ENCODE measurements at places on chromosomes 1 and 21. TPM values are rescaled to one million over a fixed set of nuclear protein-coding genes. Genes with fewer than 3 reads are reported as not detected.

RIPK4 gene
- 0.49 TPM for total RNA-seq

ZNF648 gene
- not detected for total RNA-seq

GRCh38 chr1:148363439-148363810 is 119.7 kb downstream of the PPIAL4G start:
- peak; percentile 44 for DNase-seq
- H3K27ac ChIP-seq = peak overlapping the region; percentile 82
- no peaks in the 10 kb centered on the region for H3K36me3 ChIP-seq
- H3K4me1 ChIP-seq = peaks cover 43% of the 10 kb centered on the region

DNA sequence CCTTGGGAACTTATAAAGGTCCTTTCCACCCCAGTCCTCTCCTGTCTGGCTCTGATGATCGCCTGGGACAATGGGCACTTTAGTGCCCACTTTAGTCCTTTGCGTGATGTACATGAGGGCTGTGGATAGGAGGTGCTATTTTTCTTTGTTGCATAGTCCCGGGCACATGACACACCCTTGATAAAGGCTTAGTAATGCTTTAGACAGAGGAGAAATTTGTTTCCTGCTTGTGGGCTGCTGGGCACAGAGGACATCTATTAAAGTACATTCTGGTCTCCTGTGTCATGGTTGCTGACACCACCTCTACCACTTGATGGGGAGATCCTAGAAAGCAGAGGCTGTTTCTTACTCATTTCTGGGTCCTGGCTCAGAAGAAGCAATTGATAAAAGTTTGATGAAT is 5.4 kb upstream of the KNCN start:
- no peaks in the 10 kb centered on the region for H3K36me3 ChIP-seq
- DNase-seq = no peak
- no peak overlapping the region for H3K4me3 ChIP-seq
- H3K4me1 ChIP-seq = no peaks in the 10 kb centered on the region
- no peaks in the 10 kb centered on the region for H3K27me3 ChIP-seq

GRCh38 chr1:203628201-203629015 is 1.8 kb downstream of the ATP2B4 start:
- peak; percentile 14 for DNase-seq
- peak overlapping the region; percentile 91 for H3K4me3 ChIP-seq
- no peaks in the 10 kb centered on the region for H3K36me3 ChIP-seq
- peaks cover 60% of the 10 kb centered on the region for H3K4me1 ChIP-seq
- H3K27me3 ChIP-seq = no peaks in the 10 kb centered on the region

GRCh38 chr1:225711236-225711937 is 58.5 kb upstream of the ENAH start:
- H3K27me3 ChIP-seq = no peaks in the 10 kb centered on the region
- no peak overlapping the region for H3K27ac ChIP-seq
- no peak for DNase-seq
- H3K4me3 ChIP-seq = no peak overlapping the region

DNA sequence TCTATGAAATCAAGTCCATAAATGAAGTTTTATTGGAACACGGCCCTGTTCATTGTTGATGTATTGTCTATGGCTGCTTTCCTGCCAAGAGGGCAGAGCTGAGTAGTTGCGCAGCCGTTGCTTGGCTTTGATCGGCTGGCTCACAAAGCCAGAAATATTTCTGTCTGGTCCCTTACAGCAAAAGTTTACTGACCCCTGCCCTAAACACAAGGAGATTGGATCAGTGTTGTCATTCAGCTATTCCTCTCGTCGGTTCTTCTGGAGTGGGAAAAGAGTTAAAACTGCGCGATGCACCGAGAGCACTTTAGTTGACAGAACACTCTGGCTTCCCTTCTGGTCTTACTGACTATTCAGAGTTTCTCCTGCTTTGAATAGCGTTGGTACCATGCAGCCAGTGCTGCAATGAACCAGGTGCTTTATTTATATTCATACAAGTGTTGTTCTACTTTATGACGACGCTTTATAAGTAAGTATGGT is 868 bp downstream of the ZBTB40 start:
- no peaks in the 10 kb centered on the region for H3K27me3 ChIP-seq
- peaks cover 35% of the 10 kb centered on the region for H3K4me1 ChIP-seq
- H3K27ac ChIP-seq = peak overlapping the region; percentile 75
- H3K36me3 ChIP-seq = peaks cover 2% of the 10 kb centered on the region

INPP5B gene
- 30.4 TPM for total RNA-seq

- no peak overlapping the region for H3K27ac ChIP-seq
- no peaks in the 10 kb centered on the region for H3K36me3 ChIP-seq
- H3K4me1 ChIP-seq = peaks cover 3% of the 10 kb centered on the region
- DNase-seq = no peak
- no peak overlapping the region for H3K4me3 ChIP-seq
- peaks cover 26% of the 10 kb centered on the region for H3K27me3 ChIP-seq
These were observed 55.0 kb upstream of the ETV3 start for GRCh38 chr1:157193219-157193618.

- H3K27ac ChIP-seq = no peak overlapping the region
- no peaks in the 10 kb centered on the region for H3K4me1 ChIP-seq
- H3K36me3 ChIP-seq = no peaks in the 10 kb centered on the region
- no peak for DNase-seq
- H3K4me3 ChIP-seq = no peak overlapping the region
- peaks cover 18% of the 10 kb centered on the region for H3K27me3 ChIP-seq
These were observed 80.1 kb downstream of the TTLL7 start for GRCh38 chr1:83918688-83919285.

- no peak for DNase-seq
- no peak overlapping the region for H3K4me3 ChIP-seq
- H3K27me3 ChIP-seq = no peaks in the 10 kb centered on the region
- no peaks in the 10 kb centered on the region for H3K36me3 ChIP-seq
- H3K4me1 ChIP-seq = peaks cover 3% of the 10 kb centered on the region
These were observed 255.7 kb upstream of the JUN start for GRCh38 chr1:59039551-59039950.

GRCh38 chr1:219478811-219479210 is 134.1 kb downstream of the ZC3H11B start:
- no peaks in the 10 kb centered on the region for H3K4me1 ChIP-seq
- no peak for DNase-seq
- H3K4me3 ChIP-seq = no peak overlapping the region
- H3K27me3 ChIP-seq = peaks cover 3% of the 10 kb centered on the region
- H3K36me3 ChIP-seq = no peaks in the 10 kb centered on the region

ORC1 gene
- total RNA-seq = 46.9 TPM

DNA sequence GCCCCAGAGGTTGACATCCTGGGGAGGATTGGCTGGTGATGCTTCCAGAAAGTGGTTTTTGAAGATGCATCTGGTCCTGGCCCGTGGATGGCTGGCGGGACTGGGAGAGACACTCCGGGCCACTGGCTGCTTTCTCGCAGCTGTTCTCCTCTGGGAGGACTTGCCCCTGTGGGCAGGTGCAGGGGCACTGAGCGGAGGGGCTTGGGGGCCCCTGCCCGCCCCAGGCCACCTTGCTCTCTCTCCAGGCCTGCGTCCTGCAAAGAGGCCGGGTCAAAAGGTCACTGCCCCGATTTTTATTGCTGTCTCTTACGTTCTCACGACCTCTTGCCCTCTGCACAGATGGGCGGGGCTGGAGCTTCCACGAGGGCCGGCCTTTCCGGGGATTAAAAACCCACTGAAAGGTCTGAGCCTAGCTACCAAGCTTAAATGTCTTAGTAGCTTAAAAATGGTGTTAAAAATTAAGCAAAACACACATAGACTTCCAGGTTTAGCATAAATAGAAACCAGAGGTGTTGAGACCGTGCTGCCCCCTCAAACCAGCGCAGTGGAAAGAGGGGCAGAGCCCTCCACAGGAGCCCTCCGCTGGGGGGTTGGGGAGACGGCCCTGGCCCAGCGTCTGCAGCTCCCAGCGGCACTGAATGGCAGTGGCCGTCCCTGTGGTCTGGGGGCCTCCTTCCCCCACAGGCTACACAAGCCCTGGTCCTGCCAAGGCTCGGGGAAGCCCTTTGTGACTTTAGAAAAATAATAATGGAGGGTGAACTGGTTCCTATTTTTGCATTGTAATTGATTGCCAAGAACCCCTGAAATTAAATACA is 43.9 kb downstream of the SKI start:
- peaks cover 2% of the 10 kb centered on the region for H3K36me3 ChIP-seq
- H3K4me3 ChIP-seq = no peak overlapping the region
- H3K27ac ChIP-seq = no peak overlapping the region
- no peaks in the 10 kb centered on the region for H3K27me3 ChIP-seq
- H3K4me1 ChIP-seq = peaks cover 69% of the 10 kb centered on the region

DNA sequence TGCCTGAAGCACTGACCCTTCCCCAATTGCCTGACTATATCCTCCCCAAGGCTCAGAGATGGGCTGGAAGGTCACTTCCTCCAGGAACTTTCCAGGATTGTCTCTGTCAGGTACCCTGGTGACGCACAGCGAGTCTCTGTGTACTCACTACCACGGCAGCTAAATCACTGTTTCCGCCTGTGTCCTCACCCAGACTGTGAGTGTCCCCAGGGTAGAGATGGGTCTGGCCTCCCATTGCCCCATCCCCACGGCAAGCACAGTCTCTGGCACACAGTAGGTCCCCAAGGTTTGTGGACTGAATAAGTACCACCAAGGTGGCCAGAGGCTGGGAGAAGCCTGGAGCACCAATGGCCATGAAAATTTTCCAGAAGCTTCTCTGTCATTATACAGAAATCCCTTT is 93.8 kb upstream of the RUNX3 start:
- peak overlapping the region; percentile 58 for H3K4me3 ChIP-seq
- H3K27me3 ChIP-seq = no peaks in the 10 kb centered on the region
- H3K27ac ChIP-seq = peak overlapping the region; percentile 96
- no peaks in the 10 kb centered on the region for H3K36me3 ChIP-seq
- H3K4me1 ChIP-seq = peaks cover 88% of the 10 kb centered on the region
- DNase-seq = peak; percentile 43

GRCh38 chr1:67372136-67372535 is 58.1 kb downstream of the SERBP1 start:
- no peaks in the 10 kb centered on the region for H3K27me3 ChIP-seq
- H3K36me3 ChIP-seq = peaks cover 78% of the 10 kb centered on the region
- no peak overlapping the region for H3K27ac ChIP-seq

- H3K4me3 ChIP-seq = peak within 1 kb of the TSS; percentile 95
- H3K27ac ChIP-seq = peak within 1 kb of the TSS; percentile 97
- peaks cover 27% of the 10 kb centered on the region for H3K36me3 ChIP-seq
These were observed at the start of gene RNF187 for GRCh38 chr1:228487336-228488124. Gene RNF187 (plus strand): TSS chr1:228487382.

GRCh38 chr1:234611225-234611846 is 1.4 kb upstream of the IRF2BP2 start:
- H3K36me3 ChIP-seq = peaks cover 20% of the 10 kb centered on the region
- DNase-seq = peak; percentile 83
- H3K27me3 ChIP-seq = no peaks in the 10 kb centered on the region
- H3K27ac ChIP-seq = peak overlapping the region; percentile 100

SMCP gene
- not detected for total RNA-seq

TRIM45 gene
- total RNA-seq = 0.17 TPM

GRCh38 chr1:57340334-57341070 is 83.4 kb downstream of the DAB1 start:
- no peak overlapping the region for H3K27ac ChIP-seq
- H3K36me3 ChIP-seq = no peaks in the 10 kb centered on the region
- no peak overlapping the region for H3K4me3 ChIP-seq
- no peaks in the 10 kb centered on the region for H3K4me1 ChIP-seq
- no peak for DNase-seq

DNA sequence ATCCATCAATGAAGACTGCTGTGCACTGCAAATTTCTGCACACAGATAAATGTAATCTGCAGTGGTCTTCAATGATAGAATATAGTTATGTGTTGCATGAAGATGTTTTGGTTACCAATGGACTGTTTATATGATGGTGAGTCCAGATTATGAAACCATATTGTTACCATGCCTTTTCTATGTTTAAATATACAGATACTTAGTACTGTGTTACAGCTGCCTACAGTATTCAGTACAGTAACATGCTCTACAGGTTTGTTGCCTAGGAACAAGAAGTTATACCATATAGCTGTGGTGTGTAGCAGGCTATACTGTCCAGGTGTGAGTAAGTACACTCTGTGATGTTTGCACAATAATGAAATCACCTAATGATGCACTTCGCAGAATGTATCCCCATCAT is 40.8 kb downstream of the SORT1 start:
- H3K4me1 ChIP-seq = peaks cover 4% of the 10 kb centered on the region
- H3K4me3 ChIP-seq = no peak overlapping the region
- DNase-seq = no peak
- no peak overlapping the region for H3K27ac ChIP-seq
- peaks cover 2% of the 10 kb centered on the region for H3K27me3 ChIP-seq
- H3K36me3 ChIP-seq = no peaks in the 10 kb centered on the region

GRCh38 chr21:37202221-37203110 is 64.7 kb downstream of the VPS26C start:
- H3K27me3 ChIP-seq = no peaks in the 10 kb centered on the region
- H3K4me3 ChIP-seq = no peak overlapping the region
- DNase-seq = no peak
- H3K27ac ChIP-seq = no peak overlapping the region
- peaks cover 28% of the 10 kb centered on the region for H3K36me3 ChIP-seq

DNA sequence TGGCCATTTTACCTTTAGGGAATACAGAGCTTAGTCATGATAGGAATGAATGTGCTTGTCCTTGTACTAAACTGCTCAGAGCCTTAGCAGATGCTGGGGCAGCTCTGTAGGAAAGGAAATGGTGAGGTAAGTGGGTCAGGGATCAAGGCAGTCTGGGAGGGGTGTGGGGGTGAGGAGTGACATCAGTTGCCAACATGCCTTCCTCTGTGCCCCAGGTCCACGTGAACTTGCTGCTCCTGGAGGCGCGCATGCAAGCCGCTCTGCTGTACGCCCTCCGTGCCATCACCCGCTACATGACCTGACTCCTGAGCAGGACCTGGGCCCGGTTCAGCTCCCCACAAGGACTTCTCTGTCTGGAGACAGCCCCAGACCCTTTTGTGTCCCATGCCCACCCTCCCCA is 21.2 kb downstream of the SESN2 start:
- no peak overlapping the region for H3K27ac ChIP-seq
- peaks cover 37% of the 10 kb centered on the region for H3K36me3 ChIP-seq
- no peaks in the 10 kb centered on the region for H3K4me1 ChIP-seq
- no peaks in the 10 kb centered on the region for H3K27me3 ChIP-seq
- no peak overlapping the region for H3K4me3 ChIP-seq

CFAP45 gene
- total RNA-seq = 2.1 TPM

GRCh38 chr1:43447891-43448708 is 5.6 kb downstream of the HYI start:
- DNase-seq = peak; percentile 3
- no peak overlapping the region for H3K4me3 ChIP-seq
- no peaks in the 10 kb centered on the region for H3K27me3 ChIP-seq
- H3K27ac ChIP-seq = no peak overlapping the region

All from activated naive CD4-positive, alpha-beta T cell treated with anti-CD3 and anti-CD28 coated beads for 36 hours (primary cell).